Gastroesophageal sphincter (tissue), 4 donors: ENCODE measurements at places on chromosomes 6 and 20.

DNA sequence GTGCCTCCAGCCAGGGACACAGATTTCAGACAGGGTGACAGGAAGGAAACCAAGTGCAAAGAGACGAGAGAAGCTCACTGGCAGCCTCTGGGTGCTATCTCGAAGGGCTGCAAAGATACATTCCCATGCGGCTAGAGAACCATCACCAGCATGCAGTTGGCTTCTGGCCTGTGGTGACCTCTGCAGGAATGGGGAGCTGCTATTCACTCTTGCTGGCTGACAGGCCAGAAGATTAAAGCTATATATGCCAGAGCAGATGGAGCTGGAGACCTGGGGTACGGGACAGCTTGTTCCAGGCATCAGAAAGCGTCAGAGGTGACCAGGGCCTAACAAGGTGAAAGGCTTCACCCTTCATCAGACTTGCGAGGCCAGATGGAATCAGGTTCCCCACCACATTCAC lies 20.0 kb downstream of the MAP1LC3A start:
- no peaks in the 10 kb centered on the region for H3K27me3 ChIP-seq
- peaks cover 32% of the 10 kb centered on the region for H3K36me3 ChIP-seq
- no peak overlapping the region for H3K4me3 ChIP-seq

- no peaks in the 10 kb centered on the region for H3K36me3 ChIP-seq
- H3K27me3 ChIP-seq, result no peaks in the 10 kb centered on the region
- peak; percentile 96 for ATAC-seq
- H3K27ac ChIP-seq, result peak overlapping the region; percentile 50
- no peak overlapping the region for H3K4me3 ChIP-seq
These were observed 101.0 kb downstream of the NRN1 start for GRCh38 chr6:5905431-5906339.

DNA sequence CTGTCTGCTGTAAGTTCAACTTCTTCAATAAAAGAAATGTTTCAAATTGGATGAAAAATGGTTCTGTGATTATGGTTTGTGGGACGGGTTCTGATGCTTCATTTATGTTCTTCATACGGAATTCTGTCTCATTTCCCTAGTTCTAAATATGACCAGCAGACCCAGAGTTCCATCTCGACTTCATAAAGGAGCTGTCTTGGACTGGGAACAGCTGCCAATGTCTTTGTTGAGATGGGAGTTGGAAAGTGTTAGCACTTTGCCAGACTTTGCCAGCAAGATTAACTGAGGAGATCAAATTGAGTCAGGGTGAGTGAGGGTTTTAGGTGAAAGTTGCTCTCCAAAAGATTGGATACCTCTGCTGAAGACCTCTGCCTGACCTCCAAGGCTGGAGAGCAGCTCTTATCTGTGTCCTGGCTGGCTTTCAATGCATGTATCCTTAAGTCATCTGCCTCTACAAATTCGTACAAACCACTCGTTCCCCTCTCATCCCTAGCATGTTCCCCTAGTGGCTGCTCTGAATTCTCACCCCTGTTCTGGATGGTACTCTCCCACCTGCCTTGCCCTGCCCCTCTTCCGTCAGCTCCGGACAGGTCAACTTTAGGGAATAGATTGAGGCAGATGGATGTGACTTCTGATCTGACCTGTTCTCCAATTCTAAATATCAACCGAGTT lies at the start of gene EFCAB8:
Gene EFCAB8 (plus strand): TSS at position 223 of the 672 bp plus-strand sequence. CDS start 4,870 bp downstream, outside the sequence.
- no peak within 1 kb of the TSS for H3K4me3 ChIP-seq
- H3K4me1 ChIP-seq, result no peaks in the 10 kb centered on the region
- no peak within 1 kb of the TSS for H3K27ac ChIP-seq
- H3K36me3 ChIP-seq, result peaks cover 42% of the 10 kb centered on the region

GRCh38 chr20:53708129-53708968 lies 114.7 kb upstream of the ZNF217 start:
- H3K27me3 ChIP-seq, result no peaks in the 10 kb centered on the region
- H3K4me3 ChIP-seq, result no peak overlapping the region
- peak overlapping the region; percentile 23 for H3K27ac ChIP-seq
